H9 (cell line): ENCODE measurements at places on chromosomes 6 and 20.
A peak's percentile ranks its signal among the peaks of the same experiment; 100 is the strongest.

GRCh38 chr20:10636326-10636818, 37.4 kb downstream of the JAG1 start:
- DNase-seq: no peak

- no peak for DNase-seq
Measured at GRCh38 chr20:22821796-22822195, 213.3 kb upstream of the SSTR4 start.

- no peak for DNase-seq
Measured at GRCh38 chr6:104638841-104639290, 220.9 kb downstream of the HACE1 start.

- no peak for DNase-seq
Measured at GRCh38 chr6:100426241-100426640, 38.5 kb downstream of the SIM1 start.

DNA sequence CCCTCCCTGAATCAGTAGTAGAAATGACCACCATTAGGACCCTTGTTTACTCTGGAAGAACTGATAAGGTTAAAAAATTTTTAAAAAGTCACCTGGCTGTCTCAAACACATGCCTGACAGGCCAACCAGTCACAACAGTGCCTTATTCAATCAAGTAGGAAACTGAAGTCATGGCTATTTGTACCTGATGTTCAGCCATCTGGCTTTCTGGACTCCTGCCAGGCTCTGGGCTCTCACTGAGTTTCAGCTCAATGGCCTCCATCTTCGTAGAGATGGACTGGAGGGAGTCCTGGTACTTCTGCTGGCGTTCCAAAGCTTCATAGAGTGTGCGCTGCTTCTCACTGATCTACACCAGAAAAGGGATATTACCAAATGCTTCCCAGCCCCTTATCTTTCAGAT, 343.8 kb downstream of the SYNE1 start:
- no peak for DNase-seq

DNA sequence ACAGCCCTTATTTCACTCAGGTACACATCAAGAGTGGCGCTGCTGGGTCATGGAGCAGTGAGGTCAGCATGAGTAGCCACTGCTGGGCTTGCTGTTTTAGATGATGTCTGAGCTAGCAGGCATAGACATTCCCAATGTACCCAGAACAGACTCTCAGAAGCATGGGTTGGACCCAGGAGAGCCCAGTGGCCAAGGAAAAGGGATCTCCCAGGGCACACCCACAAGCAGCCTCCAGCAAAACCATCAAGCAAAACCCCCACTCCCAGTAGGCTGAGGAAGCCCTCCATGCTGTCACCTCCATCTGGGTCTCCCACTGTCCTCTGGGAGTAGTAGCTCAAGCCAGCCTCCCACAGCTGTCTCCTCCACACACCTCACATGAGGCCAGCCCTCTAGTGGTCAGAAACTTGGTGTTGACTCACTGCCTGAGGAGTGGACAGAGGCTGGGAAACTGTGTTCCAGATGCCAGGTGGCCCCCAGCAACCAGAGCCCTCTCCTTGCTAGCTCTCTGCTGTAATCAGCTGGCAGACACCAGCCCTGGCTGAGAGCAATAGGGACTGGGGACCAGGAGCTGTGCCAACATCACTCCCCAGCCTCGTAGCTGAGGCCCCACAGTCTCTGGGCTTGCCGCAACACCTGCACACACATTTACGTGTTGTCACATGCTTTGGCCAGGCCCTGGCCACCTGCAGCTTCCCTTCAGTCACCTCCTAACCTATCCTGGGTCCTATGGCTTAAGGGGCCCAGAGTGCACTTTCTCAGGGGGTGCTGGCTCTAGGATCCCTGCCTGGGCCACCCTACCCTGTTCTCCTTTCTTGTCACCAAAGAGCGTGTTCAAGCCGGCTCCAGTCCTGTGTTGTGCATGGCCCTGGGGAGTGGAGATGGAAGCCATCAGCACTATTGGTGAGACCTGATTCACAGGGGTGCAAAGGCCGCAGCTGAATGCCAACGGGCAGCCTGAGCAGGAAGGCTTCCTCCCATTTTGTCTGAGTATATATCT, 1.9 kb upstream of the AP5S1 start:
- peak; percentile 87 for DNase-seq

DNA sequence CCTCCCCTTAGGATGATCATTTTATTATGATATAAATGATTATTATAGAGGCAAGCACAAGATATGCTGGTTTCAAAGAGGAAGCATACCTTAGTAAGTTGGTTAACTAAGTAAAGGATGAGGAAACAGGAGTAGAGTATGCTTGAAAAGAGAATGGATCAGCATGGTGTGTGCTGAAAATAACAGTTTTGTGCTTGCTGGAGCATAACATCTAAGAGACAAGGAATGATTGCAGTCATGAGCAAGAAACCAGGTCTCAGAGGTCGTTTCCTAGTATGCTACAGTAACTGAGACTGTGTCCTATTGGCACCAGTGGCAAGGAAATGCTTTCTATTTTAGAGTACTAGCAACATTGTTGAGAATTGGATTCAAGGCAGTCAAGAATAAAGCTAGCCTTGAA, 34.1 kb downstream of the CDC40 start:
- DNase-seq: no peak

DNA sequence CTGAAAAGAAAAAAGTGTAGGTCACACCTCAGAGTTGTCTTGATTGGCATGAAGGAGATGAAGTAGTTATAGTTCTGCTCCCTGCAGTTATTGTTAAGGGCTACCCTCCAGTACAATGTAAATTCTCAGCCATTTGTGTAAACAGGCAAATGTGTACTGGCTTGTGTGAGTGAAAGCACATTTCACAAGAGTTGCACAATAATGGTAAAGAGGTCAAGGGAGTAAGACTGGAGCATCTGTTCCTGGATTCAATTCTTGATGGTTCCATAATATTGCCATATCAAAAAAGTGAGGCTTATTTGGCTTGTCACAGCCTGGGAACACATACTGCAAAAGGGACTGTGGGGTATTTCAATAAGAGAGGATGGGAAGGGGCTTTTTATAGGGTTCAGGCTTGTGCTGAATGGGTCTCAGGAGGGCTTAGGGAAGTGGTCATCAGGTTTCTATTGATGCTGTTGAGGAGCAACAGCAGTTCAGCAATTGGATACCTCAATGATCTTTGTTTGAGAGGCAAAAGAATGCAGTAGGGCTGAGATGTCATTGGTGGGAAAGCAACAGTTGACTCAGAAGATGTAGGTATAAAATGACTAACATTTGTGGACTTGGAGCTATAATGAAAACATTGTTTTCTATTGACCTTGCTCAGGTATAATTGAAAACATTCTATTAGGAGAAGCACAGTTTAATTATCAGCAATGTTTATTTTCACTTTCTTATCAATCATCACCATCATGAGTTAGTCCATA, 402.6 kb downstream of the BCKDHB start:
- DNase-seq: no peak

GRCh38 chr6:21147995-21148394, 445.6 kb upstream of the SOX4 start:
- no peak for DNase-seq

- DNase-seq: no peak
Measured at GRCh38 chr20:16314748-16315159, 258.5 kb downstream of the KIF16B start.

DNA sequence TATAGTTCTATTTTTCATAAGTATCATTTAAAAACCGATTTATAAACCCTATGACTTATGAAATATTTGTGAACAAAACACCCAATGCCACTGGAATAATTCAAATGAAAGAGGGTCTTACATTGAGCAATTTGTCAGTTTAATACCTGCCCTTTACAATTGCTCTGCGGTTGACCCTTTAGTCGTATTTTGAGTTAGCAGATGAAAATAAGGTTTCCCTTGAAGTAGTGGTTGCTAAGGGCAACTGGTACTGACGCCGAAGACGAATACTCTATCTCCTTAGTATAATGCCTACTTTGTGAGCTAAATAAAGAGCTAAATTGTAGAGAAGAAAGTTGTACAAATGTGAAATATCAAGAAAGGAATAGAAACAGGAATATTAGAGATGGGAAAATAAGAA, 69.4 kb downstream of the KCNQ5 start:
- no peak for DNase-seq
